RPMI7951 (cell line): ENCODE measurements at places on chromosomes 5 and 9. TPM values are rescaled to one million over a fixed set of nuclear protein-coding genes. Genes with fewer than 3 reads are reported as not detected.

The CATSPER3 gene
- not detected in 2 replicates for total RNA-seq

The CLIC3 gene
- 0.68 and 1.7 TPM in 2 replicates for total RNA-seq

The TLX3 gene
- total RNA-seq, result 0.96 and 1.9 TPM in 2 replicates

The GABRP gene
- total RNA-seq, result not detected in 2 replicates

The TPRN gene
- total RNA-seq, result 1.1 and 3.7 TPM in 2 replicates

The SLC6A7 gene
- not detected in 2 replicates for total RNA-seq

The SPINK7 gene
- total RNA-seq, result not detected in 2 replicates

The PCDHA7 gene
- total RNA-seq, result 0.88 and 1.1 TPM in 2 replicates

DNA sequence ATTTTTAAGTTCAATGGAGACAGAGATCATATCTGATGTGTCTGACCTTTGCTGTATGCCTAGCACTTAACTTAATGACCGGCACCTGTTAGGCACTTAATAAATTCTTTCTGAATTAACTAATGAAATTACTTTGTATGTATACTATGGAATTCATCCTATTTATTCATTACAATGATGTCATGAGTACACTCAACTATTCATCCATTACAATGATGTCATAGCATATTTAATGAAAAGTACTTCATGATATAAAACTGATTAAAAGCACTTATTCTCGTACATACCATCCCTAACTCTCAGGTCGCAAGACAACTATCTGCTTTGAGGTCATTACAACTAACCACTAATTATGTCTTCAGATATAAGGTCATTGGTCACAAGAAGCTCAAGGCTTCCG lies 1131.6 kb downstream of the DTWD2 start:
- no peak for DNase-seq

GRCh38 chr5:40605295-40605958 lies 74.3 kb upstream of the PTGER4 start:
- peak; percentile 34 for DNase-seq

DNA sequence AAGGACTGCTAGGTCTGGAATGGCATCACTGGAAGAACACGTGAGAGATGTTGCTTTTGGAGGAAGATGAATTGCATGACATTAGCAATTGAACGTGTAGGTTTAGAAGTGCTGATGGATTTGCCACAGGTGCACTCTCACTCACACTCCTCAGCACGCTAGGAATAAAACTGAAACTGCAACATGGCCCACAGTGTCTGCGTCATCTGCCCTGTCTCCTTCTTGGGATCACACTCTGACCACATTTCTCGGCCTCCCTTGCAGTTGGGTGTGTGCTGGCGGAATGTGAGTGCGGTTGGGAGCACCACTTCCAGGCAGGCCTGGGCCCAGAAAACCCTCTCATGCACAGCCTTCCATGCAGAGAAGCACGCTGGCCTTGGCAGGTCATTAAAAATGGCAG lies 152.8 kb upstream of the LHFPL2 start:
- peak; percentile 63 for DNase-seq

- peak; percentile 36 for DNase-seq
These were observed 1.0 kb downstream of the SET start for GRCh38 chr9:128689820-128690683.

DNA sequence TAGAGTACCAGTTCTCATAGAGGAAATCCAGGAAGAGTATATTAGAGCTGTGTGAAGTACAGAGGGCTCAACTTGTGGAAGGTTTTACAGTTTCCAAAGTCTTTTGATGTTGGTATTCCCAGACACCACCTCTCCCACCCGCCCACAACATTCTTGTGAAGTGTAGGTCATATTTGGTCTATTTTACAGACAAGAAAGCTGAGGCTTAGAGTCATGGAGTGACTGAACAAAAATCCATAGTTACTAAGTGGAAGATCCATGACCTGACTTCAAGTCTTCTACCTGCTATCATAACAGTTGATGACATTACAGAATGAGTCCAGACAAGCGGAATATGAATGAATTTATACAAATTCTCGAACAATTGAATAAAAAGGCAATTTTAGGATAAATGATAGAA lies 187.1 kb upstream of the RPS23 start:
- DNase-seq, result peak; percentile 20

GRCh38 chr5:50863534-50864170 lies 197.2 kb downstream of the PARP8 start:
- no peak for DNase-seq

DNA sequence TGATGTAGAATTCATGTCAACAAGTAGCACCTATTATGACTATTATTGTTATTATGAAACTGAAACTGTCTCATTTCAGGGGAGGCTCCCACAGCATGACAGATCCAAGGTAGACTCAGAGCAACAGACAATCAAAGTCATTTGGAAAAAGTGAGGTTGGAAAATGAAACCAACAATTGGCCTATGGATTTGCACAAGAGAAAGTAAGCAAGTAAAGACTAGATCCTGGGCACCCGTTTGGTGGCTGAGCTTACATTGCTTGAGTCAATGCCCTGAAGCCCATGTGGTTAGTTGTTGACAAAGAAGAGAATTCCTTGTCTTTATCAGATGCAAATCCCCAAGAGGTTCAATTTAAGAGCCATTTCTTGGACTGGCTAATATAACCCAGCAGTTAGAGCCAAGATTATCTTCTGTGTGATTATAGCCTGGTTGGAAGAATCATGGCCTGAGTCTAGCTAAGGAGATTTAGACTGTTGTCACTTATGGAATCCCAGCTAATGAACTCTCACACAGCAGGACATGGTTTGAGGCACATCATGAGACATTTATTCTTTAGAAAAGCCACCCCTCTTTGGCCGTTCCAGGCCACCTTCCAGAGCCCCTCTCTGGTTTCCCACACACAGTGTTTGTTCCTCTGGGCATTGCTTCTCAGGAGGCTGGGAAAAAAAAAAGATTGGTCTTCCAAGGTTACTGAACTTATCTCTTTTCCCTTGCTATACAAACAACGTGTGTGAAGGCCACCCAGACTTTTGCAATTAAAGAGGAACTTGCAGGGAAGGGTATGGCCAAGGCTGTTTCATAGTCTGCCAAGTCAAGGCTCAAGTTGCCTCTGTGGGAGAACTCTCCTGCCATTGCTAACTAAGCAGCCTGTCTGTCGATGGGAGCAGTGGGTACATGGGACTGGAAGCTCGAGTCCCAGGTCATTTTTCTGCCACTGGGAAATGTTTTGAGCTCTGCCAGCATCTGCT lies 399.5 kb downstream of the ENC1 start:
- peak; percentile 62 for DNase-seq

DNA sequence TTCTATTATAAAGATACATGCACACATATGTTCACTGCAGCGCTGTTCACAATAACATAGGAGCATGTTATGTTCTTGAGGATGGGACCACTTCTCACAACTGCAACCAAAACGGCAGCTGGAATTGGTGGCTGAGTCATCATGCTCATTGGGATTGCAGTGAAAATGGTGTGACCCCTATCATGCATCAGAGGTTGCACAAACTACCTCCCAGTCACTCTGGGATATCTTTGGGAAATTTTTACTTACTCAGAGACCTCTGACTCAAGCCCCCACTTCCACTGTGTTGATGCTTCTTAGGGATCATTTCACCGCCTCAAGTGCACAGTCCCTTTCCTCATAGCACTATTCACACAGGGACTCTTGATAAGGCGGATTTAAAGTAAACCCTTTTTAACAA lies 474.1 kb downstream of the BNC2 start:
- peak; percentile 27 for DNase-seq

DNA sequence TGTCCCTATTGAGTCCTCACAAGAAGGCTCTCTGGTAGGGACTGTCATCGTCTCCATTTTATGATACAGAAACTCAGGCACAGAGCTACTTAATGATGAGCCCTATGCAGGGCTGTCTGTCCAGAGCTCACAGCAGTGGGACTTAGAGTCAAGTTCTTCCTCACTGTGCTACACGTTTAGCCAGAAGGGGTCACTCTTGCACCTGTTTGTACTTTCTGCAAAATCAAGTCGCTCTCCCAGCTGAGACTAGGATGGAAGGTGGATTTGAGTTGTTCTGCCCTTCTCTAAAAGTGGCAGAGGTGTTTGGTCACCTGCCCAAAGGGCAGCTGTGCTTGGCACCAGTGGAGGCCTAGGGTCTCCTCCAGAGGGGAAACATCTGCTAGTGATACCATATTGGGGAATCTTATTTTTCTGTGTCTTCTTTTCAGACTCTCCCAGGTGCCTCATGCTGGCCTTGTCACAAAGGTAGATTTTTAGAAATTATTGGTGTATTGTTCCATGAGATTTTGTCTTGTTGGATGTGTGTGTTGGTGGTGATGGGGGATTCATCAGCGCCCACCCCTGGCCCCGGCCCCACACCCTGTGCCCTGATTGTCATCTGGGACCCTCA lies 104.2 kb downstream of the PPARGC1B start:
- DNase-seq, result peak; percentile 68

- peak; percentile 81 for DNase-seq
These were observed 293.4 kb upstream of the PTGER4 start for GRCh38 chr5:40386289-40386688.

DNA sequence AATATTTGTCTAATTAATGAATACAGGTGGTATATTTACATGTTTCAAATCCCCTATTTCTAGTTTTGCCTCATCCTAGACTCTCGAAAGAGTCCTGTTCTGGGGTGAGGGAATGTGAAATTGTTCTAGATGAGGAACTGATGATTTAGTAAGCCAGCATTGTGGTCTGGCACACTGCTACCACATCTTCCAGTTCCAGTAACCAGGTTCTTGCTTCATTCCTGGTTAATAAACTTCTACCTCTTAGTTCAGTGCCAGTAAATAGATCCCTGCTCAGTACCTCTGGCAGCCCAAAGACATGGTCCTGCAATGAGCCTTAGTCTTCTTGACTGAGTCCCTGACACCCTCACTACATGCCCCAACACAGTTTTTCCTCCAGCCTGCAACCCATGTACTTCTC lies 207.7 kb downstream of the SREK1 start:
- no peak for DNase-seq

GRCh38 chr5:4987431-4987830 lies 152.7 kb upstream of the ADAMTS16 start:
- no peak for DNase-seq

- DNase-seq, result no peak
These were observed 22.5 kb upstream of the COMMD10 start for GRCh38 chr5:116062352-116062751.

DNA sequence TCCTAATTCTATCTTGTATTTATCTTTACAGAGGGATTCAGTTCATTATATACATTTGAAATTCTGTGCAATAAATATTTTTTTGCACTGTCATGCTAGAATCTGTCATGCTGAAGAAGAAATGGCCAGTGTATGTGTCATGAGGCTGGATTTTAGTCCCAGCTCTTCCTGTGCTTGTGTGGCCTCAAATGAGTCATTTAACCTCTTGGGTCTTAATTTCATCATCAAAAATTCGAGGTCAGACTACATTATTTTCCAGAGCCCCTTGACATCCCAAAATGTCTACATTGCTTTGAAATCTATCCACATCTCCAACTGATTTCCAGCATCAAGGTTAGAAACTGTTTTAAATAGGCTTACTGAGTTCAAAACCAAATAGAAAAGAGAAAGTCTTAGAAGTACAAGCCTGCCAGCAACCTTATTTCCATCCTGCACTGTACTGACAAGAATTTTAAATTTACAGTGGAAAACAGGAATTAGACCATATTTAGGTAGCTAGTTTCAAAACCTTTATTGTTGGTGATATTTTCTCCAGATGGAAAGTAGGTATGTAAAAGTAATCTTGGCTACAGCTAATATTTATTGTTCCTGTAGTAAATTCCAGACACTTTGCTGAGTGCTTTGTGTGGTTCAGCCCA lies 96.7 kb upstream of the MAMDC2 start:
- peak; percentile 90 for DNase-seq

GRCh38 chr9:38057416-38058195 lies 11.4 kb downstream of the SHB start:
- DNase-seq, result no peak

- no peak for DNase-seq
These were observed 635 bp downstream of the FBN2 start for GRCh38 chr5:128537221-128537999.

DNA sequence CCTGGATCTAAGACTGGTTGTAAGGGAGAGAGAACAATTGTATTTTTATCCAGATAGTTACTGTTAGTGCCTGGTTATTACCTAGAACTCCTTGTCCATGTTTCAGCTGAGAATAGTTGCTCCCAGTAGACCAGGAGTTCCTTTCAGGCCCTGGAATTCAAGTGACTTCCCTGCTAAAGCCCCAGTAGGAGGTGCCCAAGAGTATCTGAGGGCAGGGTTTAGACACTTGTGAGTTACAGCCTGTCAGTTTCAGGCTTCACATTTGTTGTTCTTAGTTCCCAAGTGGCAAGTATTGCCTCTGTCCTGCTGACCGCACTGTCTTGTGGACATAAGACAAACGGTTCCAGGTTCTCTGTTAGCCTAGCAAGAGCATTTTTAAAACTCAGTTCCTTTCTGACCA lies 743.9 kb upstream of the SEMA6A start:
- no peak for DNase-seq

- no peak for DNase-seq
These were observed 1924.1 kb upstream of the WWC1 start for GRCh38 chr5:166367391-166367790.

DNA sequence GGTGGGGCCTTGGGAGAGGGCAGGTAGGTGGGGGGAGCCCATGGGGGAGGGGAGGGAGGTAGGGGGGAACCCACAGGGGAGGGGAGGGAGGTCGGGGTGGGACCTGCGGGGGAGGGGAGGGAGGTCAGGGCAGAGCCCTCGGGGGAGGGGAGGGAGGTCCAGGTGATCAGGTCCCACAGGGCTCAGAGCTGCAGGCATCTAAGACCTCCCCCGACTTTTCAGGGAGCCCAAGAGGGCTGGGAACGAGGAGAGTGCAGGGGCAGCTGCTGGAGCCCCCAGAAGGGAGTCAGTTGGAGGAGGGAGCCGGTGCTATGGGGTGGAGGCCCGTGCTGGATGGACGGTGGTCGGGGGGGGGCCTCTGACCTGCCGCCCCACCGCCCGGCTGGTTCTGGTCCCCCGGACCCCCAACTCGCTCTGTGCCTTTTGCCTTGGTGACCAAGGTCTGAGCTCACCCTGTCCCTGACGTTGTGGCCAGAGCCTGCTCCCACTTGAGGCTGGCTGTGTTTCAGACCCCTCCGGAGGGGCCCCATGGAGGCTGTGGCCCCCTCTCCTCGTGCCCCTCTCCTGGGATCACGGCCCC lies 31.8 kb downstream of the SLC9A3 start:
- no peak for DNase-seq

DNA sequence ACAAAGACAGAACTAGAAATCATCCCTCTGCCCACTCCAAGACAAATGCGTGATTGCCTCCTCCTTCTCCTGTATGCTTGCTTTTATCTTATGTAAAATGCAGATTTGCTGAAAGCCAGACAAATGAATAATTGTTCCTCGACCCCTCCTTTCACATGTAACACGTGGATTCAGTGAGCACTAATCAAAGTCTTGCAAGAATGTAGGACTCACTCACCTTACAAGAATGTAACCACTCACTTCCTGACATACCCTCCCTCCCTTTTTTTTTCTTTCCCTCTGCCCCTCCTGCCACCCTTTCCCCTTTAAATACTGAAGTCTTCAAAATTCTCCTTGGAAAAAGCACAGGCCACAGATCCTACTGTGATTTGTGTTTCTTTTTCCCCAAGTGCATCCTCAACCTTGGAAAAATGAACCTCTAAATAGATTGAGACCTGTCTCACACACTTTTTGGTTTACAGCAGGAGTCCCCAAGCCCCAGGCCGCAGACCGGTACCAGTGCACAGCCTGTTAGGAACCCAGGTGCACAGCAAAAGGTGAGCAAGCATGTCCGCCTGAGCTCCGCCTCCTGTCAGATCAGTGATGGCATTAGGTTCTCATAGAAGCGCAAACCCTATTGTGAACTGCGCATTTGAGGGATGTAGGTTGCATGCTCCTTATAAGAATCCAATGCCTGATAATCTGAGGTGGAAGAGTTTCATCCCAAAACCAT lies 29.4 kb upstream of the HSD17B3 start:
- DNase-seq, result peak; percentile 36
